Fibroblast of skin of left biceps (primary cell): ENCODE measurements at places on chromosomes 2 and 18.
A peak's percentile ranks its signal among the peaks of the same experiment; 100 is the strongest.

DNA sequence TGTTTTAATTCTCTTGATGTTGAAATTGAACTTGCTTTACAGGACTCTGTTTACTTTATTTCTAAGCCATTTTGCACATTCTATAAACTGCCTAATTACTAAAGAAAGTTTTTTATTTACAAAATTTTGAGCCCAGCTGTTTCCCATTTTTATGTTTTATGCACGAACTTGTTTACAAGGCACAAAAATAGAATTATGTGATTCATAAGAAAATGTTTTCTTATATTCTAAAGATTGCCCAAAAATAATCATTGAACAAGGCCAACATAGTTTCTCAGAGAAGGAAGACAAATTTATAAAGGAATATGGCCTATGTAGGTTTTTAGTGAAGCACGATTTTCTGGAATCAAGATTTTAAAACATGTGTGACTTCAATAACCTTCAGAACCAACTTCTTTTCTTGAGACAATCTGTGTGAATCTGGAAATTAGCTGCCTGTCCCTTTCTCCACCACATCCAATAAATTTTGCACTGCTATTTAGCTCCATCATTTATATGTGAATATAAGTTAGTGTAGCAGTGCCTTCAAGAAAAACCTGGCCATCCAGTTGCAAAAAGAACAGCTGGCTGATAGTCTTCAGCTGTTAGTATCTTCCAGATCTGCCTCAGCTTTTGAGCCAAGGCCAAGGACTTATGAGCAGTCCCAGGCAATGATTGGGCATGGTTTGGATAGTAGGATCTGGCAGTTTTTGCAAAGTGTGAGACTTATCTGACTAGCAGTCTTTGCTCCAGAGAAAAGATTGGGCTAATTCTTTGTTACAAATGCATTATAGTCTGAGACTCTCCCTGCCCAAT is 253.2 kb upstream of the COL3A1 start:
- DNase-seq: no peak

GRCh38 chr2:88216641-88217040 is 46.5 kb downstream of the THNSL2 start:
- DNase-seq: no peak

DNA sequence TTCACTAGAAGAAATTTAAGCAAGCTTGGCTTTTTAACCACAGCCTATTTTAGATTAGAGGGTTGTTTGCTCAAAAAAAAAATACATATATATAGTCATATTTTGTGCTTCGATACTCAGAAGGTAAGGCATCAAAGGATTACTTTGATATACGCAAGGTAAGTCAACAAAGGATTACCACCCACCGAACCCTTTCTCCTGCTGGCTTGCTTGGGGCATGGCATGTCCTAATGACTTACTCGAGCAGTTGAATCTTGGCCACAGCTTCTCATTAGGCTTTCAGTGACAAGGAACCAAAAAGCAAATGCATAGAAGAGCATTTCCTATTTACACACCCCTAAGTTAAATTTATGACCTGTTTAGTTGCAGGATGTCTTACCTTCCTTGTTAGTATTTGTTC is 295.7 kb downstream of the AGAP1 start:
- DNase-seq: no peak

GRCh38 chr2:112834396-112835037 is 2.1 kb downstream of the IL1B start:
- no peak for DNase-seq

DNA sequence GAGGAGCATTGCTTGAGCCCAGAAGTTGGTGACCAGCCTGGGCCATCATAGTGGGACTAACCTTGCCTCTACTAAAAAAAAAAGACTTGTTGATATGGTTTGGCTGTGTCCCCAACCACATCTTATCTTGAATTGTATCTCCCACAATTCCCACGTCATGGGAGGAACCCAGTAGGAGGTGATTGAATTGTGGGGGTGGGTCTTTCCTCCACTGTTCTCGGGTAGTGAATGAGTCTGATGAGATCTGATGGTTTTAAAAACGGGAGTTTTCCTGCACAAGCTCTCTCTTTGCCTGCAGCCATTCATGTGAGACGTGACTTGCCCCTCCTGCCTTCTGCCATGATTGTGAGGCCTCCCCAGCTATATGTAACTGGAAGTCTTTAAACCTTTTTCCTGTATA is 47.0 kb downstream of the PROC start:
- no peak for DNase-seq

GRCh38 chr2:10880586-10881321 is 31.0 kb upstream of the KCNF1 start:
- no peak for DNase-seq

DNA sequence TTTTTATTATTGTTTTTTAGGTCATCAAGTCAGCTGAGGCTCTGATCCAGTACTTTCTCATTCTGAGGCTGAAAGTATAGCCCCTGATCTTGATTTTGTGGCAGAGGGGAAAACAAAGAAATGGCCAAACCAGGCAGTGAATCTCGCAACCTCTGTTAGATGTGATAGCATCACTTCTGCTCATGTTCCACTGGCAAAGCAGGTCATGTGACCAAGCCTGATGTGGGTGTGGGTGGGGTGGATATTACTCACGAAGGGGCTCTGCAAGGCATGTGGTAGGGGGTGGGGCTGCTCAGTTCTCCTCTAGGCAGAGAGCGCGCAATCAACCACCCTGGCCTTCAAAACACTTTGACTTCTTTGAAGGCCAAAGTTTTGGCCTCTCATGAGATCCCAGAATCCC is 254.2 kb downstream of the MYCN start:
- DNase-seq: no peak

DNA sequence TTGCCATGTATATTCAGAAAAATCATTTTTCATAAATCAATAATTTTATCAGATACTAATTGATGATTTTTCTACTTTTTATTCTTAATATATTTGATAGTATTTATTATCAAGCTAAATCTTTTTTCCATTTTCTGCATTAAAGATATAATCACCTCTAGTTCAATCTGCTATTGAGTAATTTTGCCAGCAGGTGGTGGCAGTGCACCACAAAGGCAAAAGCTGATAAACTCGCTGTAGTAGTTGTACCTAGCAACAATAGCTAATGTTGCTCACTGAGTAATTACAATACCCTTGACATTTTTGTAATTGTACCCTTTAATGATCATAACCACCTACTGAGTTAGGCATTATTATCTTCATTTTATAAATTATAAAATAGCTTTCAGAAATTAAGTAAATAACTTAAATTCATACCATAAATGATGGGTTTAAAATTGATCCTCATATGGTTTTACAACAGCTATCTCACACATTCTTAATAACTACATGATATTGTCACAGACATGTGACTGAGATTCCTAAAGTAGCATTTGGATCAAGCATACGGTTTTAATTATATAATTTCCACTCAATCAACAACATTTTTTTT is 52.0 kb upstream of the CALCRL start:
- DNase-seq: peak; percentile 17

DNA sequence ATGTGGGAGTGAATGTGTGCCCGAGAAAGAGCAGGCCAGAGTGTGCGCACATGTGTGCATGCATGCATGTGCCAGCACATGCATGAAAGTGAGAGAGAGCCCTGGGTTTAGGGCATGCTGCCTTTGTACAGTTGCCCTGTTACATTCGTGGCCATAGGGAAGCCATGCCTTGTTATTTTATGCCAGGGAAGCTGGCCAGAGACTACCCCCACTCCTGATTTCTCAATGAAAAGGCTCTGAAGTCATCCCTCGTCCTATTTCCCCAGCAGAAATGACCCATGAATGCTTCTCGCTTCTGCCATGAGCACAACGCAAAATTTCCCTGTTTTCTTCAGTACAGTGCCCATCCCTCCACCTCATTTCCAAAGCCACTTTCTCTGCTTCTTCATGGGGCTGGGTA is 143.0 kb downstream of the CELF4 start:
- no peak for DNase-seq
